Islet precursor cell (in vitro differentiated cells): ENCODE measurements at places on chromosomes 5 and 9.

GRCh38 chr5:149614034-149614907 is 33.0 kb downstream of the ARHGEF37 start:
- DNase-seq: no peak

DNA sequence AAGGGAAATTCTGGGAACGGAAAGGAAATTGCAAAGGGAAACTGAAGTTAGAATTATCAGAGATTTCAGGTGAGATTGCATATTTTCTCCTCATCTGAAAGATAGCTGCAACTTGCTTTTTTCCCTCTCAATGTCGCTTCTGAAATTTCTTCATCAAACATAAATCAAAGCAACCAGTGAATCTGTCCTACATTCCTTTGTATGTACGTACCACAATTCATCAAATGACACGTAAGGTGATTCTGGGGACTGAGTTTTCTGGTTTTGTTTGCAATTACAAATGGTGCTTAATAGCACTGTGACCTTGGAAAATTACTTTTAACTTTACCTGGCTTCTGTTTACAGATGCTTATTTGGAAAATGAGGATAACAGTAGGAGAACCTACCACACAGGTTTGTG is 21.9 kb upstream of the CNOT6 start:
- DNase-seq: no peak

- peak; percentile 96 for DNase-seq
Observed at GRCh38 chr5:142325725-142326479, 1.1 kb upstream of the SPRY4 start.

DNA sequence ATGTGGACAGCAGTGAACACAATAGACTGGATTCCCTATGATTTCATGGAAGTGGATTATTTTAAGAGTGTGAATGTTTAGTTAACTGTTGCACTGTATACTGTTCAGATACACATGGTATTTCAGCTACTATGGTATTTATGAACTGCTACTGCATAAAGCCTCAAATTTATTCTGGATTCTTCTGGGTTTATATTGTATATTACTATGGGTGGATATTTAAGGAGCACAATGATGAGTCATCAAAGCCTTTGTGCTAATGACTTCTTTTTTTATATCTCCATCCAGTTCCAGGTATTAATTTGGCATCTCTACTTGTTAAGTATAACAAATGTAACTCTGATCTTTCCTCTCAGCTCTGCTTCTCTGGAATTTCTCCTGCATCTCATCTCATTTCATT is 6.8 kb downstream of the KDM4C start:
- DNase-seq: no peak

DNA sequence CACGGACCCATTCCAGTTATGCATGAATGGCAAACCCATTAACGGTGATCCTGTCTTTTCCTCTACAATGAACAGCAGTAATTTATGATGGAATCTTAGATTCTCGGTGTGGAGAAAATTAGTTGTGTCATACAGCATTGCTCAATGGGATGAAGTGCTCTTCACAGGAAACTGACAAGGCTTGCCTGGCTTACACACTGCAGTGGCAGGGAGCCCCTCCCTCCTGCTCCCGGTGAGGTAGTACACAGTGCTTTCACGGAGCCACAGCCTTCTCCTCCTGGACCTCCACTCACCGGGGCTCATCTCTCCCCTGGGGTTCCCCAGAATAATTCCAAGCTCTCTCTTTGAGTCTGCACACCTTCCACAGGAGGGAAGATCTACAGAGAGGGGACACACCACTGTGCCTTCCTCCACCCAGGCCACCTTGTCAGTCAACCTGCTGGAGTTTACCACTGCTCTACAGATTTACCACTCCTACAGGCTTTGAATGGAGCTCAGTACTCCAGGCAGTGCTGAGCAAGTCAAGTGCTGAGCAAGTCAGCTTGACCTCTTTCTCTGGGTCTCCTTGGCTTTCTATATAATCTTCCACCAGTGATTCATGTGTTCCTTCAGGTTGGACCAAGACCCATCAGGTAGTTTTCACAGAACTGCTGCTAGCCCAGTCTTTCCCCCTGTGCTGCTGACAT is 59.1 kb upstream of the TBC1D2 start:
- DNase-seq: no peak

GRCh38 chr5:172638209-172638768 is 2.8 kb upstream of the NEURL1B start:
- DNase-seq: peak; percentile 17

- DNase-seq: no peak
Observed at GRCh38 chr5:181189363-181189961, 15.5 kb downstream of the TRIM7 start.

- peak; percentile 80 for DNase-seq
Observed at GRCh38 chr5:35470866-35471265, 146.8 kb upstream of the SPEF2 start.

GRCh38 chr5:109876941-109877669 is 187.4 kb downstream of the MAN2A1 start:
- no peak for DNase-seq

DNA sequence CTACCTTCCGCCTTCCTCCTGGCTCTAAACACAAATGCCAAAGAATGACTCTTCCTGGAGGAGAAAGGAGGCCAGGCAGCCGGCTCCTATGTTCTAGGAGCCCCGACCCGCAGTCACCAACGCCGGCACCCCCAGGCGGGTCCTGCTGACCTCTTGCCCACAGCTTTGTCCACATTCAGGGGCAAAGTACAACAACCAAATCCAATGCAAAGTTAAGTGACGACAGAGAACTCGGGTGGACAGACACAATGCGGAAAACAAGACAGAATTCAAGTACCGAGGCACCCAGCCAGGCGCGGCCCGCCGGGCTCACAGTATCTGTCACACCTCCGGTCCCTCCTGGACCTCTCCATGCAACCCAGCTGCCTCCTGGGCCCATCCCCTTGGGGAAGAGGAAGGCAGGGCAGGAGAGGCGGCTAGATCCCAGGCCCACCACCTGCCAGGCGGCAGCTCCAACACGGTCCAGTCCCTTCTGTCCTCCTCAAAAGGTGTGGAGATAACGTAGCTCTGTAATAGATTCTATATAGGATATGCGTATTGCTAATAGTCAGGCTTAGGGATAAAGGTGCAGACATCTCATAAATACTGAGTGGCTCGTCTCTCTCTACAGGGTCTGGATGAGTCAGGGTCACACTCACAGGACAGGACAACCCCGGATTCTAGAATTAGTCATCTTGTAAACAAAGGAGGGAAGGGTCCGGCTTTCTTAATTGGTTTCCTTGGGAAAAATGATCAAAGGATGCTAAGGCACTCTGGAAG is 46.9 kb upstream of the UBAC1 start:
- DNase-seq: peak; percentile 79

GRCh38 chr9:135443797-135444425 is 35.7 kb upstream of the PPP1R26 start:
- DNase-seq: no peak

DNA sequence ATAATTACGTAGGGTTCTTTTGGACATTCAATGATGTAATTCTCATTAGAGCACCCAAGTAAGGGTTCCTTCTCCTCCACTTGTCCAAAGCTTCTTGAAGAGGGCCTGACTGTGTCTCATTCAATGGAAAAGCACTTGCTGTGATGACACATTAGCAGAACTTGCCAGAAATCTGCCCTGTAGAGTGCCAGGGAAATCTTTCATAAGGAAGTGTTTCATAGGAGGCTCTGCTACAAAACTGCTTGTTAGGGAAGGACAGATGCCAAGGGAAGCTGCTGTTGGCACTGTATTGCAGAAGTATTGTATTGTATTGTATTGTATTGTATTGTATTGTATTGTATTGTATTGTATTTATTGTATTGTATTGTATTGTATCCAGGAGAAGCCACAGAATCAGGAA is 45.5 kb upstream of the MPDZ start:
- no peak for DNase-seq

GRCh38 chr5:179380211-179381035 is 35.2 kb upstream of the ADAMTS2 start:
- peak; percentile 28 for DNase-seq

DNA sequence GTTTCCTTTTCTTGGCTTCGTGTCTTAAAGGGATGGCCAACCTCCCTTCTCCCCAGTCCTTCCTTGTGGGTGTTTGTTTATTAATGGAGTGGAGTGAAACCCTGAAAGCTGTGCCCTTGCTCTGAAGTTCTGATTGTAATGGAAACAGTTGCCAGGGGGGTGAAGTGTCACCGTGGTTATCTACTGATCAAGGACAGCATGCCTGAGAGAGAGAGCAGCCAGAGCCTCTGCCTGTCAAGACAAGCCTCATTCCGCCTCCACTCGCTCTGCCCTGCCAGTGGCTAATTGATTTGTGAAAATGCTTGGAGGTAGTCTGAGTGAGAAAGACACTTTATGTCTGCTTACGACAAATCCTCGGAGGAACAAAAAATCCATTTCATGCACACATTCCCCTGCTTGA is 143.7 kb upstream of the SLC30A5 start:
- peak; percentile 86 for DNase-seq

GRCh38 chr5:93993161-93993560 is 251.8 kb upstream of the POU5F2 start:
- DNase-seq: no peak

- peak; percentile 97 for DNase-seq
Observed at GRCh38 chr5:132265336-132266030, 8.0 kb downstream of the PDLIM4 start.

DNA sequence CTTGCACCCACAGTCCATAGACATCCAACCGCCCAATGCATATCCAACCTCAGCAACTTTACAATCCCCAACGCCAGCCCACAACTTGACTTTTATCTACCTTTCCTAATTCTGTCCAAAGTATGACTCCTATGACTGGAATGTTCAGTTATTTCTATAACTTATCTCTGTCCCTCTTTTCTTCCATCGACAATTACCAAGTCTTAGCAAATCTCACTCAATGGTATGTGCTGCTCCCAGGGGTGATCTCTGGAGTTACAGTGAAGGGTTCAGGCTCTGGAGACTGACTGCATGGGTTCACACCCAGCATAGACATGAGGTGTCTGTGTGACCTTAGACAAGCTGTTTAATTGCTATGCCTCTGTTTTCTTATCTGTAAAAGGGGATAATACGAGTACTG is 106.9 kb downstream of the SPOCK1 start:
- DNase-seq: no peak

- DNase-seq: no peak
Observed at GRCh38 chr9:137683262-137683864, 64.6 kb downstream of the EHMT1 start.

DNA sequence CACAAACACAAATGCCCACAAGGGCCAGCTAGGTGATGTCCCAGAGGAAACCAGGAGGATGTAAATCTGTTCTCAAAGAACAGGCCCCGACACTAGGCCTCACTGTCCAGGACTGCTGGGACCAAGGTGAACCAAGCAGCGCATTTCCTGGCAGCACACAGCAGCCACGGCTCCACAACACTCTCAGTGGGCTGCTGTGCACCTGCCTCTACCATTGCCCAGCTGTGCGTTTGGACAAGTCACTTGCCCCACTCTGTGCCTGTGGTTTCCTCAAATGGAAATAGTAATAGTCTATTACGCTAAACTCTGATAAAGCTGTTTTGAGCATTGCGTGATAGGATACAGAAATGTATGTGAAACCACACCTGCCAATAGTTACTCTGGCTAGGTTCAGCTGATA is 544.5 kb downstream of the BNC2 start:
- DNase-seq: no peak

GRCh38 chr5:109695005-109695926 is 5.5 kb downstream of the MAN2A1 start:
- DNase-seq: no peak

DNA sequence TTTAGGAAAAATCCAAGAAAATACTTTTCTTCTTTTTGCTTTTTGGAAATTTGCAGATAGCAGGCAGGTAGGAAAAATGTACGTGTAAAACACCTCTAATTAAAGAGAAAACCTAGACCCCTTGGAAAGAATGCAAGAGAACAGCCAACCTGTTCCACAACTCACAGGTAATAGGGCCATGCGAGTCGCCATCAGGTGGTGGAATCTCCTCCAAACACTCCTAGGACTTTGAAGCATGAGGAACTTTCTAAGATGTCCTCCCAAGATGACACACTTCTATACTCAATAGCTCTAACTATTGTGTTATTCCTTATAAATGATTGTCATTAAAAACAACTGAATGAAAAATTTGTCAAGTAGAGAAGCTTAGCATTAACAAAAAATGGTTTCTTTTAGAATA is 174.0 kb downstream of the TMC1 start:
- no peak for DNase-seq

DNA sequence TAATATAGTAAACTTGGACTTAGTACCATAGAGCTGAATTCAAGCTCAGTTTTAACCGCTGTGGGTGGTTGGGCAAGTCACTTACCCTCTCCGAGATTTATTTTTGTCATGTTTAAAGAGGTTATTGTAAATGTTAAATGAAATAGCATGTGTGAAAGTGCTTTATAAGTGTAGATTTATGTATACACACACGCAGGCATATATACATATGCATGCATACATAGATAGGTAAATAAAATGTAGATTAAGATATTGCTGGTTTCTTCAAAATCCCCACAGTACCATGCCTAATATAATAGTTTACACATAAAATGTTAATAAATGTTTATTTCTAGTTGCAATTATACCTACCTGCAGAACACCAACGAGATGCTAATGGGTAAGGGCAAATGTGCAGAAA is 164.5 kb upstream of the EGFLAM start:
- DNase-seq: no peak

- peak; percentile 71 for DNase-seq
Observed at GRCh38 chr9:26856413-26857032, 36.1 kb downstream of the CAAP1 start.

DNA sequence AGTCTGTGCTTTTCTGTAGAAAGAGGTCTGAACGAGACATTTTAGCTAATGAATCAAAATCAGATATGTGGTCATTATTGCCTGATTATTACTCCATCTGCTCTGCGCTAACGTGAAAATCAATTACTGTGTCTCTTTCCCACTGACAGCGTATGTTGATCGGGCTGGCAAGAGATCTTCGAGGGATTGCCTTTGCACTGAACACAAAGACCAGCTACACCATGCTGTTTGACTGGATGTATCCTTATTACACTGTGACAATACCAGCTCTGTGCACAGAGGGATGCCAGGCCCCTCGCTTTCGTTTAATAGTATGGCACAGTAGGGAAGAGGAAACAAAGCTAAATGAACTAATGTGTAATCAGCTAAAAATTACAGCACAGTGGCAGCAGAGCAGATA is 103.7 kb upstream of the TLX3 start:
- no peak for DNase-seq
